ENCODE measurements at places on chromosomes 6 and 20.

DNA sequence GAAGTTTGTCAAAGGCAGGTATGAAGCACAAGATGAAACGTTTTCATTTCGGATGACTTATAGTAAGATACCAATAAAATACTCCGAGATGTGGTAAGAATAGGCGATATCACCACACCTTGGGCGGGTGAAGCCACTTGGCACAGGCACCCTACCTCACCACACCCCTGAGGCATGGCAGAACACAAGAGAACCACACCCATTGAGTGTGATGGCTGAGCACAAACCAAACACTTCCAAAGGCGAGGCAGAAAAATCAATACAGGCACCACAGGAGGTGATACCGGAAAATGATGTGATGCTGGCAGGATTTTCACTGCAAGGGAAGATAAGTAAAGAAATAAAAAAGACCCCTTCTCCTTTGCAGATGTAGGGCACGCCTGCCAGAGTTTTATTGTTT is 332.9 kb upstream of the PRDM1 start:
- DNase-seq = no peak

- no peak for DNase-seq
These were observed 42.3 kb upstream of the ALDH8A1 start for GRCh38 chr6:134992155-134992554.

- DNase-seq = no peak
These were observed 155.9 kb downstream of the QRSL1 start for GRCh38 chr6:106785298-106785697.

- no peak for DNase-seq
These were observed 34.0 kb downstream of the PLAGL1 start for GRCh38 chr6:143974089-143974488.

DNA sequence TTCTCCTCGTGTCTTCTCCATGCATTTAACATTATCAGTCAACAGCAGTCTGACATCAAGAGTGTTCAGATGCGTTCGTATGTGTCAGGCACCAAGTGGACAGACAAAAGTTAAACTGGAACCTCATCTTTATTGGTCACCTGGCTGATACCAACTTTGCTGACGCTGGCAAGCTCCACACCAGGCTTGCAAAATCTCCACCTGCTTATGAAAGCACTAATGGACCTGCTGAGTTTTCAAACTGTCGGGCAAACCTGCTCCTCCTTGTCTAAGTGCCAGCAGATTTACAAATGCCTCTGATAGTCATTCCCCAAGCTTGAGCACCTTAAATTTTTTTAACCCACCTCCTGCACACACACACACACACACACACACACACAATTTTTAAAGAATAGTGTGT is 27.9 kb upstream of the DSP start:
- DNase-seq = no peak

GRCh38 chr6:148222846-148223245 is 119.8 kb upstream of the SASH1 start:
- DNase-seq = no peak

DNA sequence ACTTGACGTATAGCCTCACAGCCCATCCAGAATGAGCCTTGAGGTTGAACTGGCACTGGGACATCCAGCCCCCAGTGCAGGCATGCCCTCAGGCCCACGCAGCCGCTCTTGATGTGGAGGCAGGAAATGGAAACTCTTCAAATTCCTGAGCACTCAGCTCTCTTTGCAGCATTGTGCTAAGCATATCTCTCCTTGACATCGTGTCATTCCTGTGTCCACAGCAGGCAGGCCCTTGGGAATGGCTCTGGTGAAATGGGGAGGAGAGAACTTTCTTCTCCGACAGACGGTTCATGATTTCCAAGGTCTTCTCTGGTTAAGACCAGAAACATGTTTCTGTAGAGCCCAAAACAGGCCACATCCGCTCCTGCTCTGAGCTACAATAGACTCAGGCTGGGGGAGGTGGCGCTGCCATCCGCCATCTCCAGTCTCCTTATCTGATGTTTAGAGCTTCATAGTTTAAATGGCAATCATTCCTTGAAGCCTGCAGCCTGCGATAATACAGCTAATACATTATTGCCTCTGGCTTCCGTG is 248.8 kb downstream of the CDH4 start:
- DNase-seq = no peak

- no peak for DNase-seq
These were observed 27.8 kb downstream of the CASS4 start for GRCh38 chr20:56439771-56440291.

DNA sequence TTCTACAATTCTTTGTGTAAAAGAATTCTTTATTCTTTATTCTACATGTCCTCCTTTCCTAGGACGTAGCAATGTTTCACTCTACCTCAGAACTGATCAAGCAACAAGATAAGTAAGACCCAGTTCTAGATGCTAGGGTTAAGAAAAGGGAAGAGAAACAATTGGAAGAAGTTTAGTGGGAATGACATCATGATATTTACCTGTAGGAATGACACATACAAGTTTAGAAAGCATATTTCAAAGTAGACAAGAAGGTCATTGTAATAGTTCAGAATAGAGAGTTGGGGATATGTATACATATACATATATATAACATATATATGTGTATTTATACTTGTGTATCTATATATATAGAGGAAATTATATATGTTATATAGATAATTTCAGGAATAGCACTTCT is 43.4 kb upstream of the LRRC1 start:
- DNase-seq = no peak

DNA sequence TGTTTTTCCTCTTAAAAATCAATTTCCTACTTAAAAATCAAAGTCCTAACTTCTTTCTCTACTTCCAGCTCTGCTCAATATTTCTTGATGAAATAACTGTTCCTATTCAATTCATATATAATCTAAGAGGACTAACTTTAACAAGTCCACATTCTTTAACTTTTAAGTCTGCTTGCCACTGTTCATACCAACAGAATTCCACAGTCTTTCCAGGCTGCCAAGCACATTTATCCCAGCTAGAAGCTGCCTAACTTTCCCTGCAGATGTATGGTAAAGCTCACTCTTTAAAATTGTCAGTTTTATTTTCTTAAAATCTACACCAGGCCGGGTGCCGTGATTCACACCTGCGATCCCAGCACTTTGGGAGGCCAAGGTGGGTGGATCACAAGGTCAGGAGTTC is 11.5 kb downstream of the CALHM6 start:
- no peak for DNase-seq

DNA sequence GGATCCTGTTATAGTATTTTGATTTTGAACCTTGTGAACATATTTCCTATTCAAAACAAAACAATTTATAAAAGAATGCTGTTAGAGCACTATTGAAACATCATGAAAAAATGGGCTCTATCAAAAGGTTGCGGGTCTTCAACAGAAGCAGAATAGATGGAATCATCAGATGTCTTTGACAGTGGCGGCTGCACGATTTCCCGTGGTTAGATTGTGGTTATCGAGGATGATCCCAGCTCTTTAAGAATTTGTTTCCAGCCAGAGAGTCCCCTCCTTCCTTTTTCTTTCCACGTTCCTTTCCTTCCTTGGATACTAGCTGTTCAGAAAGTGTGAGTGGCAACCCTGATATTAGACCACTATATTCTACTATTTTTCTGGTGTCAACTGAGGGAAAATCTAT is 163.4 kb downstream of the FARS2 start:
- DNase-seq = no peak

DNA sequence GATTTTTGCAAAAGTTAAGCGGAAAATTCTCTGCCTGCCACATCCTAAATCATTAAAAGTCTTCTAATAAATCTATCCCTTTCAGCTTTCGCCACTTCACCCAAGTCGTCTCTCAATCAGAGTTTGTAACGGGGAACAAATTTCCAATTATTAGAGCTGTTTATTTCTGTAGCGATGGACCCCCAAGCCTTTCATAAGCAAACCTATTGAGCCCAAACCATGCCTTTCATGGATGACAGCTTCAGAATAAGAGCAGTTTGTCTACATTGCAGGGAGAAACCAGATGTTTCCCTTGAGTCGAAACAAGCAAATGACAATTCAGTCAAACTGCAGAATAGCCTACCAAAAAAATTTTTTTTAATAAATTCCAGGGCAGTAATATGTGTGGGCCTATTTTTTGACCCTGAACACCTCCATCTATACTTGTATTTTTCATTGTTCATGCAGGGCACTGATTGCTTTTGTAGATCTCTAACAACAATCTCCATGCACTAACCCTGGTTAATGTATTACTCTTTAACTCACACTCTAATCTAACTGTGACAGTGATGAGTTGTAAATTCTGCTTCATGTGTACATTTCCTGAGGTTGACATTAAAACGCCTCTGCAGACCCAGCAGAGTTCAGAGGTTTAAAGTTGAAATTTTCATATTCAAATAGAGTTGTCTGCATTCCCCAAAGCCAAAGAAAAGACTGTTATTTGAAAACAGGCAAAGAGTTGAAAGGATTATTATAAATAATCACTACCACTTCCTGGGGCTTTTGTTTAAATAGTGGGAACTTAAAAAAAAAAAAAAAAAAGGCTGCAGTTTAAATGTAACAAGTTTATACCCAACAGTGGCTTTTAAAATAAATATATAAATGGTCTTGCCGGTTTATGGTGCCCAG is 64.5 kb downstream of the ATP9A start:
- DNase-seq = no peak

- DNase-seq = no peak
These were observed 171.3 kb downstream of the ANKRD60 start for GRCh38 chr20:58056921-58057686.

- no peak for DNase-seq
These were observed 14.3 kb upstream of the NEDD9 start for GRCh38 chr6:11246722-11247121.

GRCh38 chr6:78505178-78505577 is 362.2 kb upstream of the IRAK1BP1 start:
- DNase-seq = no peak

- DNase-seq = no peak
These were observed 1.6 kb downstream of the DSP start for GRCh38 chr6:7542874-7543624.

GRCh38 chr6:88008831-88009231 is 38.8 kb upstream of the SPACA1 start:
- DNase-seq = no peak

GRCh38 chr6:139763468-139764210 is 389.2 kb upstream of the CITED2 start:
- no peak for DNase-seq

- no peak for DNase-seq
These were observed 12.8 kb upstream of the KHDRBS2 start for GRCh38 chr6:62298745-62299392.

DNA sequence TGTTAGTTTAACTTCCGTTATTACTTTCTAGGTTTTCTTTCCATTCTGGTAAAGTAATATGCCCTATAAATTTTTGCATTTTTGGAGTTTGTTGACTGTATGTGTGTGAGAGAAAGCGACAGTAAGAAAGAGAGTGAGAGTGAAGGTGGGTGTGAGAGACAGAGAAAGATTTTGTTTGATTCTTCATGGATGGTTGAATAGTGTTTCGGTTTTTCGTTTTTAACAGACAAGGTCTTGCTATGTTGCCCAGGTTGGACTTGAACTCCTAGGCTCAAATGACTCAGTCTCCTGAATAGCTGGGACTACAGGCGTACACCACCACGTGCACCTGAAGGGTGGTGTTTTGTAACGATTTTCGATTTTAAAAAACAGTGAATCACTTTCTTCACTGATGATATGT is 329.1 kb upstream of the RUNX2 start:
- no peak for DNase-seq

- no peak for DNase-seq
These were observed 107.2 kb downstream of the ATP9A start for GRCh38 chr20:51660672-51661608.

DNA sequence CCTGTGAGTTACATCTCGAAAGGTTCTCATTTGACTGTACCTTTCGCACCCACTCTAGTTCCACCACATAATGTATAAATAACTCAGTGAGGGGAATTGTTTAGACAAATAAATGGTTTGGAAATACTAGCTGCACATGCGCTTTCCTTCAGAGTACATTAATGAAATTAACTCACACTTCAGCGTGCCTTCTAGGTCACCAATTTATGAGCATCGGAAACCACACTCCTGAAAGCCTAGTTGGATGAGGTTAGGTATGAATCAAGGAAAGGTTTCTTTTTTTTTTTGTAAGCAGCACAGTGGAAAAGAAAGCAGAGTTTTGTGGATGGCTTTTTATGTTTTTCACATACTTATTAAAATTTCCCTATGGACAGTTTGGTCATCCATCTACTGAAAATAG is 247.8 kb upstream of the TCF21 start:
- DNase-seq = no peak

GRCh38 chr20:62132421-62132820 is 10.1 kb downstream of the LSM14B start:
- DNase-seq = no peak

DNA sequence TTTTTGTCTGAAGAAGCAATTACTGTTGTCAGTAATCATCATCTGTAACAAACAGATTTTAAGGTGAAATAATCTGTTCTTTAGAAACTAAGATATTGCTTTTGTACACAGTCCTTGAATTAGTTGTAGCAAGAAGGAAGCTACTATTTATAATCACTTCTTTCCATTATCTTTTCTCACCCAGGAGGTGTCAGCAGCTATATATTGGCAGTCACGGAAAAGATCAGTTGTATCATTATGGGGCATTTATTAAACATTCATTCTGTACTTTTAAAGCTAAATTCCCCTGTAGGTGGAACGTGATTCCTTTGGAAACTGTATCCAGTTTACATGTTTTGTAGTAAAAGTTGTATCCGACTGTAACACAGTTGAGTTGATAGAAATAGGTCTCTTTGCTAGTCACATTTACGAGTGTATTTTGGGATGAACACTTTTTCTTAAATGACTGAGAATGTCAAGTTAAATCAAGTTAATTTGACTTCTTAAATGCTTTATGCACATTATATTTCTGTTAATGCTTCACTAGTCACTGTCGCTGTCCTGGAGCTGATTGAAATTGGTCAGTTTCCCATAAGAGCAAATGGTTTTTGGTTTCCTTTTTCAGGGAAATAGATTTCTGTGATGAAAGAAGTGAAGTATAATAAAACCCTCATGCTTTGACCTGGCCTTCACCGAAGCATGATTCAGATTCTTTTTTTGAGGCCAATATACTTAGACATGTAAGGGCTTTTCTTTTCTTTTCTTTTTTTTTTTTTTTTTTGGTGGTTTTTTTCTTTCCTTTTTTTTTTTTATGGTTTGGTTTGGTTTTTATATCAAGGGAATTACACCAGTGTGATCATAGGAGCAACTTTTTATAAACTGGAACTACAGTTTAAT is 5.1 kb downstream of the QKI start:
- no peak for DNase-seq

GRCh38 chr6:148635070-148635743 is 111.6 kb upstream of the UST start:
- DNase-seq = no peak

DNA sequence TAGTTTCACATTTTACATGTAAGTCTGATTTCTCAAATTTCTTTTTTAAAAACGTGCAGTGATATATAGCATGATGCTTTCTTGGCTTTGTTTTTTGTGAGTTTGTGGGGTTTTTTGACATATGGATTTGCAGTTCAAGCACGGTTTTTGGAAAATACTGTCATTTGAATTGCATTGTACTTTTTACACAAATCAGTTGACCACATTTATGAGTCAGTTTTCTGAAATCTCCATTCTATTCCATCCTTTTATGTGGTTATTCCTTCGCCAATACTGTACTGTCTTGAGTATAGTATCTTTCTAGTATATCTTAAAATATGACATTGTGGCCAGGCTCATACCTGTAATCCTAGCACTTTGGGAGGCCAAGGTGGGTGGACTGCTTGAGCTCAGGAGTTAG is 890.0 kb upstream of the CITED2 start:
- no peak for DNase-seq

All from amygdala (tissue), 56 donors.